ENCODE measurements at places on chromosomes 3 and 15.

- DNase-seq = no peak
Measured at GRCh38 chr3:5774337-5774736, 586.8 kb downstream of the EDEM1 start.

DNA sequence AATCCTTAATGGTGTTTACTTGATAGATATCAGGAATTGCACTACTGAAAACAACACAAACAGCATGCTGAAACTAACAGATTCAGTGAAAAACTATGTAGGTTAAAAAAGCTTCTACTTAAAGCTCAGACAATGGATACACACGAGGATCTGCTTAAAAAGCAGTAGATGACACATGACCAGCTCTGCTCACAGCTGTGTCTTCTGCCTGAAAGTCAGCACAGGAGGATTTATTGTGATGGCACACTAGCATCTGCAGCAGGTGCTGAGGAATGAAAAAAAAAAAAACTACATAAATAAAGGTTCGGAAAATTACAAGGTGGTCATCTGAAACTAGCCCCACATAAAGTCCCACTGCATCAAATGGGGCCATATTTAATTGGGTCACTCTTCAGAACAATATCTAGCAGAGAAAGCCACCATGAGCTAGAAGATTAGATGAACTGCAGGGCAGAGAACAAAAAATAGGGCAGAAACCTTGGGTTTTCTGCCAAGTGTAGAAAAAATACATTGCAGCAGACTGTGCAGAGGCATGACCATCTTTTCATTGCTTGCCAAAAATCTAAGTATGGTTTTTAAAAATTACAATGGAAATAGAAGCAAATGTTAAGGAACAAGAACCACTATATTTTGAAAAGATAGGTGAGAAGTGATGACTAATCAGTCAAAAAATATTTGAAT is 13.2 kb upstream of the GOLM2 start:
- no peak for DNase-seq

DNA sequence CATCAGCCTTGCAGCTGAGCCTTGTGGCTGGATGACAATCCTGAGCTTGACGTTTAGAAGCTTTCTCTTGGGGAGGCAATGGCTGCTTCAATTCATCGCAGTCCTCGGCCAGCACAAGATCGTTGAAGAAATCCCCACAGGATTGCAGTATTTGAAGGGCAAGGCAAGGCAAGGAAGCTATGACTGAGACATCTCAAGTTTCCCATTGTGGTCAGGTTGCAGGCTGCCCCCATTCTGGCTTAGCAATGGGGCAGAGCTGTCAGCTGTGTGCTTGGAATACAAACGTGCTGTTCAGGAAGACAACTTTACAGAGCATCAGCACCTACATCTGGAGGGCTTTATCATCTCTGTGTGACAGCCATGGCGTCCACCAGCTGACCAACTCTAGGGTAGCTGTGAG is 275.9 kb upstream of the TBL1XR1 start:
- no peak for DNase-seq

DNA sequence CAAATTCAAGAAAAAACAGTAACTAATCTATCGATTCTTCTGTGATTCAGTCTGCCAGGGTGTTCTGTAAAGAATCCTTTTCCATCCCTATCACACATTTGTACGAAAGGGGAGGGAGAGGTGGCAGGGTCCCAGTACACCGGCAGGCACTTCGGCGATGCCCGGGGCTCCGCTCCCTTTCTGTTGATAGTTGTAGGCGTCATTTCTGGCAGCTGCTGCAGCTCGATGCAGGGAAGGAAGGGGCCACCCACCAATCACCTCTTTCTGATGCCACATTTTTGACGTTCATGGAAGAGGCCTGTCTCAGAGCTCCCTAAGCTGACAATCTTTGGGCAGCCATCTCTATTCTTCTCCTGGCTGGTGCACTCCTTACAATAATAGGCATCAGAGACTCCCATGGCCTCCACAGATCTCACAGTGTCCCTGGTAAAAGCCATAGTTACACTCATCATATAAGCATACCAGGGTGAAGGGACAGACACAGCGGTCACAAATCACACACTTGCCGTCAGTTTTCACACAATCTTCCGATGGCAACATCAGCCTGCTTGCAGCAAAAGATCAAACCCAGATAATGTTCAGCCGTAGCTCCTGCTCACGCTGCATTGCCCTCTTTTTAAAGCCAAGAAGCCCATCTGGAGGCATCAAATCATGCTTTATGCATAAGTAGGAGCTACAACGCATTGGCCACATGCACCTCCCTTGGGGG is 60.8 kb upstream of the ZBTB38 start:
- DNase-seq = no peak

GRCh38 chr3:10912786-10913185 is 79.8 kb upstream of the SLC6A1 start:
- DNase-seq = no peak

DNA sequence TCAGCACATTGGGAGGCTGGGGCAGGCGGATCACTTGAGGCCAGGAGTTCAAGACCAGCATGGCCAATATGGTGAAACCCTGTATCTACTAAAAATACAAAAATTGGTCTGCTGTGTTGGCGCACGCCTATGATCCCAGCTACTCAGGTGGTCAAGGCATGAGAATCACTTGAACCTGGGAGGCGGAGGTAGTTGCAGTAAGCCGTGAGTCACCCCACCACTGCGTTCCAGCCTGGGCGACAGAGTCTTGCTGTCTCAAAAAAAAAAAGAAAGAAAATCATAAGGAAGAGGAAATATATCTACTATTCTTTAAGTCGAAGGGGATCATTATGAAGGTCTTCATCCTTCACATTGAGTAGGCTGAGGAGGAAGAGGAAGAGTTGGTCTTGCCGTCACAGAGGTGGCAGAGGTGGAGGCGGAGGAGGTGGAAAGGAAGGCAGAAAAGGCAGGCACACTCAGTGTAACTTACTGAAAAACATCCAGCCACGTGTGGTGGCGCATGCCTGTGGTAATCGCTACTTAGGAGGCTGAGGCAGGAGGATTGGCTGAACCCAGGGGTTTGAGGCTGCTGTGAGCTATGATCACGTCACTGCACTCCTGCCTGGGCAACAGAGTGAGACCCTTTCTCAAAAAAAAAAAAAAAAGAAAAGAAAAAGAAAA is 14.2 kb downstream of the CSK start:
- no peak for DNase-seq

- no peak for DNase-seq
Measured at GRCh38 chr3:120436523-120437050, 14.2 kb downstream of the FSTL1 start.

- no peak for DNase-seq
Measured at GRCh38 chr15:91249591-91249990, 149.5 kb downstream of the SV2B start.

DNA sequence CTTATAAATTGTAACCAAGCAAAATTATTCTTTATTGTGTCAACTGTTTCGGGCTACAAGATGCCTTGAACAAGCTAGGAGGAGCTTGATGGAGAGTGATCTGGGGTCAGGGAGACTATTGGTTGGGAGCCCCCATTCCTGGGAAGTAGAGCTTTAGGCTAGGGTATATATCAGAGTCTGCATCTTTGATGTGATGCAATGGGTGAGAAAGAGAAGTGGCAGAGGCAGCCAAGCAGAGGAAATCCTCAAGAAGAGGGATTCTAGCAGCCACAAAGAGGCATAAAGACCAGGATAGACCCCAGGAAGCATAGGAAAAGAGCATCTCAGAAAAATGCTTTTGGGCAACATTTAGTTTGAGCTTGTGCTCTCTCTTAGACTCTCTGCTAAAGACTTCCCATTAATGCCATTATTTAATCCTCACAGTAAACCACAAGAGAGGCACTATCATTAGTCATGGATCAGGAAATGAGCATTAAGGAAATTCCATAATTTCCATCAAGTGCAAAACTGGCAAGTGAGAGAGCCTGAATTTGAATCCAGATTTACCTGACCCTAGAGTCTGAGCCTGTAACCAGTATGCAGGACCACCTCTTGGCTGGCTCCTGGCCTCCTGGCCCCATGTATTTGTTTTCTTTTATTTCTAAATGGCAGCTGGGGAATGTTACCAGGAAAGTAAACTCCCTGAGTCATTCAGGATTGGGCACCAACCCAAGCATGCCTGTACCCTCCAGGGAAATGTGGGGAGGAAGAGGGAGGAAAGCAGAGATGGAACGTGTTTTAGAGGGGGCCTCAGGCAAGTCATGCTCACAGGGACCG is 118.7 kb downstream of the RPL22L1 start:
- no peak for DNase-seq

DNA sequence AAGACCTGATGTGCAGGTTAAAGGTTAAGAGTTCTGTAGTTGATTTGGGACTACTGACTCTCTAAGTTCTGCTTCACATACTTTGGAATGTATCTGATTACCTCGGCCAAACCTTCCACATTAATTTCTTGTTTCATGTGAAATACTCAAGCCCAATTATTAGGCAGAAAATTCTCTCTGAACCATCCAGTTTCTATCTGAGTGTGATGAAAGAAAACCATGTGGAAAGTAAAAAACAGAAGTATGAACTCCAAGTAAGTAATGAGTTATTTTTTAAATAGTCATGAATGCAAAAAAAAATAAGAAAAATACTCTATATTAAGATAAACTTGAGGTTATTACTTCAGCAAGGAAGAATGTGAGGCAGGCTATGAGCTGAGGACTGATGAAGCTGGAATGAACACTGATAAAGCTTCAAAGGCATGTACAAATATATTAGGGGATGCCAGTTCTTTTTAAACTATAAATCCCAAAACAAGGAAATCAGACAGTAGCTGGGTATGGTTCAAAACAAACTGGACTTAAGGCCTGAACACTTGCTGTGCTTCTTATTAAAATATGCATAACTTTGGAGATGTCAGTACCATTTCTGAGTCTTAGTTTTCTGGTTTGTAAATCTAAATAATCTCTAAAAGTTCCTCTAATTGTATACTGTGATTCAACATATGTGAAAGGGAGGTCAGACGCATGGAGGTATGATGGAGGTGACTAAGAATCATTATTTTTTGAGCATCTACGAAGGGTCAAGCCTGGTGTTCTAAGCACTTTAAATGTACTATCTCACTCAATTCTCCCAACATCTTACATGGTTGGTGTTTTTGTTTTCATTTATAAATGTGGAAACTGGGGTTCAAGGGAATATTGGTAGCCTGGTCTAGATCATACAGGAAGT is 59.6 kb downstream of the COL6A6 start:
- no peak for DNase-seq

DNA sequence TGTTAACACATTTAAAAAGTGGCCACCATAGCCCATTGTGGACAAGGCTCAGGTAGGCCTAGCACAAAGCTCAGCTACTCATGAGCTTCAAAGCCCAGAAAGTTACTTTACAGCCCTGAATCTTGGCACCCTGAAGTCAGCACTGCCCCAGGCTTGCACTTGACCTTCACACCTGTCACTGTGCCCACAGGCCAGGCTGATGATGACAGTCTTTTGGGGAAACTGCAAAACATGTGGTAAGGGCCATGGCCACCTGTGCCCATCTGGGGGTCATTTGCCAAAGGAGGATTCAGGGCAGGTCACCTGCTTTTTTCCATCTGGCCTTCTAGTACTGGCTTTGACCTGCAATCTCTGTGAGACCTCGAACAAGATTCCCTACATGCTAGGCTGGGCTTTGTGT is 11.0 kb downstream of the CHDH start:
- DNase-seq = no peak

DNA sequence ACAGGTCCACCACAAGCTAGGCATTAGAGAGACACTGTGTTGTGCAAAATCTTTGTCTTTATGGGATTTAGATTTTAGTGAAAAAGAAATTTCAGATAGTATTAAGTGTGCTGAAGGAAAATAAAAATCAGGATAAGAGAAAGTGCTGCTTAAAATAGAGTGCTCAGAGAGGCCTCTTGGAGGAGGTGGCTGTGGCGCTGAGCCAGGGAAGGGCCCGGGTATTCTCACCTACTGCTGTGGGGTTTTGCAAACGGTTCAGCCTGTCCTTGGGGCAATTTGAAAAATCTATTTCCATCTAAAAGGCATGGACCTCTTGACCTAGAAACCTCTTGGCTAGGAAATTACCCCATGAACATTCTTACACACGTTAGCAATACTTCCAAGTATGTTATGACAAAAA is 267.7 kb downstream of the TJP1 start:
- no peak for DNase-seq

- DNase-seq = peak; percentile 34
Measured at GRCh38 chr15:94576889-94577533, 345.6 kb downstream of the MCTP2 start.

- DNase-seq = no peak
Measured at GRCh38 chr3:81295906-81296577, 465.4 kb downstream of the GBE1 start.

- DNase-seq = no peak
Measured at GRCh38 chr3:187136936-187137335, 2.4 kb downstream of the RPL39L start.

- no peak for DNase-seq
Measured at GRCh38 chr3:97910931-97911351, 61.3 kb downstream of the RIOX2 start.

GRCh38 chr15:73391128-73391872 is 22.5 kb upstream of the HCN4 start:
- no peak for DNase-seq

GRCh38 chr3:133191818-133192217 is 153.6 kb downstream of the TMEM108 start:
- DNase-seq = no peak

- DNase-seq = no peak
Measured at GRCh38 chr15:78960308-78960707, 15.5 kb upstream of the CTSH start.

- DNase-seq = no peak
Measured at GRCh38 chr3:9903904-9904303, 1.3 kb downstream of the IL17RE start.

GRCh38 chr3:18252578-18252977 is 172.6 kb downstream of the SATB1 start:
- no peak for DNase-seq

- no peak for DNase-seq
Measured at GRCh38 chr3:76698136-76698706, 341.7 kb upstream of the ROBO2 start.

- DNase-seq = no peak
Measured at GRCh38 chr3:114597012-114597411, 303.2 kb downstream of the TIGIT start.

GRCh38 chr3:19598870-19599269 is 335.1 kb downstream of the EFHB start:
- no peak for DNase-seq

DNA sequence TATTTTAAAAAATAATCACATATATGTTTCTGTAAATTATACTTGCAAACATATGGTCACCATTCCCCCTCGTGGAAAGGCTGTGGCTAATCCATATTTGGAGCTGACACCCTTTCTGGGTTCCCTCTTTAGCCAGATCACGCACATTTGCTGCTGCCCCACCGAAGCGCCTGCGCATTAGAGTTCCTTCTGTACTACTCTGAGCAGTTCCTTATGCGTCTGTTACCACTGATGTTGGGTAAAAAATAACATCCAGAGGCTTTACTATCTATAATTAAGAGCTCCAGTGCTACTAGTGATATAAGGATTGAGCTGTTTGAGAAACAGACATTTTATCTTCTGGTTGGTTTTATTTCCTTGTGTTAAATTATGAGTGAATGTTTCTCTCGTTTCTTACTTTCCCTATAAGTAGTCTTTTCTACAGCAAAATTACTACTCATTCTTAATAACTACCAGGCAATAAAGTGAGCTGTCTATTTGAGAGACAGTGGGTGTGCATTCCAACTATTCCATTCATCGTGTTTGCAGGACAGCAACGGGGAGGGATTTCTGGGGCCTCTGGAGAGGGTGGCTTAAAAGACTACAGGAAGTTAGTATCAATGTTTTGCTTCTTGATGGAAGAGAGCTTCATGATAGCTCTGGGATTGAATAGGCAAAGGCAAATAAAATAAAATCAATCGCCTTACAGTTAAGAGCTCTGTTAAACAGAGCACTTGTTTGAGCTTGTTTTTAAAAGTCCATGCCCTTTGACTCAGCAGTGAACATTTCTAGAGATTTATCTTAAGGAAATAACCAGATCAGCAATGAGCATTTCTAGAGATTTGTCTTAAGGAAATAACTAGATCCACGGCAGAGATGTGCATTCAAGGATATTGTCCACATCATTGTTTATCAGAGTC is 245.2 kb downstream of the CD47 start:
- DNase-seq = no peak
